ENCODE measurements at places on chromosomes 12 and 14.

- DNase-seq, result no peak
Measured at GRCh38 chr12:118501489-118501888, 125.1 kb downstream of the SUDS3 start.

GRCh38 chr14:59044707-59045106 is 143.8 kb upstream of the DAAM1 start:
- DNase-seq, result no peak

DNA sequence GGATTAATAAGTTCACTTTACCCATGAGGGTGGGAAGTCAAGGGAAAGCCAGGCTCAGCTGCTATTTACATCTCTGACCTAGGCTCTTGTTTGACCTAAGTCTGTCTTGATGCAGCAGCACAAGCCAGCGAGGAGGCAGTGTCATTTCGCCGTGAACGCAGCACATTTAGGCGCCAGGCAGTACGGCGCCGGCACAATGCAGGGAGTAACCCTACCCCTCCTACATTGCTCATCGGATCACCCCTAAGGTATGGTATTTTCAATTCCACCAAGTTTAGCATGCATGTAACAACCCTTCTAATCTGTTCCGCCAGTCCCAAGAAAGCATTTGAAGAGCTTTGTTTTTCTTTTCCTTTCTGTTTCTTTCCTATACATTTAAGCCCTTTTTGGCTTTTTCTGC is 81.2 kb downstream of the PCNX1 start:
- no peak for DNase-seq

DNA sequence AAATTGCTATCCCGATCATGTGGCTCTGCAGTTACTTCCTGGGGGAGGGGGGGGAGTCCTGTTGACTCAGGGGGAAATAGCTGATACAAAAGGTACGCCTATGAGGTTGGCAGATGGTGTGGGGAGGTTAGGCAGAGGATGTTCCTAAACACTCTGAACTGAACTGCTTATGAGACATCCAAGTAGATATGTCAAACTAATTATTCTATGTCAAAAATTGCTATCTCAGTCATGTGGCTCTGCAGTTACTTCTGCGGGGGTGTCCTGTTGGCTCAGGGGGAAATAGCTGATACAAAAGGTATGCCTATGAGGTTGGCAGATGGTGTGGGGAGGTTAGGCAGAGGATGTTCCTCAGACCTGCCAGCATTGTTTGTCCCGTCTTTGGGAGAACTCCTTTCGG is 5.1 kb upstream of the VCPKMT start:
- DNase-seq, result no peak

- DNase-seq, result no peak
Measured at GRCh38 chr12:79422060-79422812, 268.5 kb downstream of the PAWR start.

GRCh38 chr12:9349888-9350885 is 142.0 kb upstream of the PZP start:
- peak; percentile 26 for DNase-seq

DNA sequence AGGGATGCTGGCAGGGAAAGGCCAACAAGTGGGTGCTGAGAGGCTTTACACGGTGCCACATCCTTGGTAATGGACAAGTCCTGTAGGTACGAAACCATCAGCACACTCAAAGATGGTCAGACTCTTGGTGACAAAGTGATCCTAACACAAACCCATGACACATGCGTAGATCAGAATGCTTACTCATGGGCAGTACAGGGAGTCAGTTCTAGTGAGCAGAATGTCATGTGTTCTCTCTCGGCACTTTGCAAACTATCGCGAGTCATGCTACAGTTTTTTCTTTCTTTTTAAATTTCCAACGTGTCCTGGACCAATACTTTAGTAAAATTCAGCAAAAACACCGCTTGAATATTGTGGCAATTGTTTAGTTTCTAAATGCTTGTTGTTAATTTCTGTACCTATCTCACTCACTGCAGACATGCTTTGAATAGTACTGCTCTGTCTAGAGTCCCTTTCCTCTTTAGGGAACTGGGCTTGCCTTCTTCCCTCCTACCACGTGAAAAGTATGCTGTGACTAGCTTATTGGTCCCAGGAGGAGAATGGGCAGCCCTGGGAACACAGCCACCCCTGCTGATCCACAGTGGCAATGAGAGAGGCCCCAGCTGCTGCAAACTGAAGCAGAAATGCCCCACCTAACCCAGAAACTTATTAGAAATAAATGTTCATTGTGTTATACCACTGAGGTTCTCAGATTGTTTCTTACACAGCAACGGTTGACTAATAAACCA is 62.4 kb downstream of the UBR7 start:
- peak; percentile 55 for DNase-seq

DNA sequence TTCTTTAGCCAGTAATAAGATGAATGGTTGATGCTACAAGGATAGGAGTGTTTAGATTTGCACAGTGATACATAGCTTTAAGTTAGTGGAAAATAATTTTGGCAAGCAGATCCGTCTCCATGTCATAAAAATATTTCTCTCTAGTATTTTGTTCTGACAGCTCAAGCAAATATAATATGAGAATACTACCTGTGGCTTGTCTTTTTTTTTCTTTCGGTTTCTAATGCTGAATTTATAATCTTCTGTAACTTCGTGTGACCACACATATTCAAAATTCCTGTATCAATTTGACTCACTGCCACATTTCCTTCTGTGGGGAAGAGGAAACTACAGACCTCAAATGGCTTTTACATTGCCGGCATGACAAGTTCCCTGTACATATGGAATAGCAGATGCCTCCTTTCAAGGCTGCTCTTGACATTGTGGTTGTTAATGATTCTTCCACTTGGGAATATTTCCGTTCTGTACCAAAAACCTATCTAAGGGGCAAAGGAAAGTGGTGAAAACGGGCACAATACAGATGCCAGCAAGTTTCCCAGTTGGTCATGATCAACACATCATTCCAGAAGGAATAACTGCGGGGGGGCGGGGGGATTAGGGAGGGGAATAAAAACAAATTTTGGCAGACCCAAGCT is 103.6 kb upstream of the CCDC91 start:
- DNase-seq, result no peak

DNA sequence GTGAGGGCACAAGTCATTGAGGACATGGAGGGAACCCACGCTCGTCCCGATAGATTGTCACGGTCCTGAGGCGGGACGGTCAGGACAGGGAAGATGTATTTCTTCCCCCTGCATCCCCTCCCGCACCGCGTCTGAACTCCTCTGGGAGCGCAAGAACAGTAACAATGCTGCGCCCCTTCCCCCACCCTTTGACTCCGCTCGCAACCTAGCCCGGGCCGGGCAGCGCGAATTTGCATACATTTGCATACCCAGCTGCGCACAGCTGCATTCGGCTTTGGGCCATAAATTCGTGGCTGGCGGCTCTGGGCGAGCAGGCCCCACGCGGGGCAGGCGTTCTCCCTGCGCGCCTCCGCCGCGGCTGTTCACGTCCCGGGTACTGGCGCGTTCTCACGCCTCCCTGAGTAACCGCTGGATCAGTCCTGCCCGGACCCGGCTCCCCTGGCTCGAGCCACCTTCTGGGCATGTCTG is 29.0 kb upstream of the SMUG1 start:
- no peak for DNase-seq

DNA sequence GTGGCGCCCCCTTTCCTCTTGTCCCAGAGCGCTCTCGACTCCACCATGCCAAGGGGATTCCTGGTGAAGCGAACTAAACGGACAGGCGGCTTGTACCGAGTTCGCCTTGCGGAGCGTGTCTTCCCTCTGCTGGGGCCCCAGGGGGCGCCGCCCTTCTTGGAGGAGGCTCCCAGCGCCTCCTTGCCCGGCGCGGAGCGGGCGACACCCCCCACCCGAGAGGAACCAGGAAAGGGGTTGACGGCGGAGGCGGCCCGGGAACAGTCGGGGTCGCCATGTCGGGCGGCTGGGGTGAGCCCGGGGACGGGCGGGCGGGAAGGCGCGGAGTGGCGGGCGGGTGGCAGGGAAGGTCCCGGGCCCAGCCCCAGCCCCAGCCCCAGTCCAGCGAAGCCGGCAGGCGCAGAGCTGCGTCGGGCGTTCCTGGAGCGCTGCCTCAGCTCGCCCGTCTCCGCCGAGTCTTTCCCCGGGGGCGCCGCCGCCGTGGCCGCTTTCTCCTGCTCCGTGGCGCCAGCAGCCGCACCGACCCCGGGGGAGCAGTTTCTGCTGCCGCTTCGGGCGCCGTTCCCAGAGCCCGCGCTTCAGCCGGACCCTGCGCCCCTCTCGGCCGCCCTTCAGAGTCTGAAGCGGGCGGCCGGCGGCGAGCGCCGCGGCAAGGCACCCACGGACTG is 376 bp downstream of the INSM2 start:
- no peak for DNase-seq

DNA sequence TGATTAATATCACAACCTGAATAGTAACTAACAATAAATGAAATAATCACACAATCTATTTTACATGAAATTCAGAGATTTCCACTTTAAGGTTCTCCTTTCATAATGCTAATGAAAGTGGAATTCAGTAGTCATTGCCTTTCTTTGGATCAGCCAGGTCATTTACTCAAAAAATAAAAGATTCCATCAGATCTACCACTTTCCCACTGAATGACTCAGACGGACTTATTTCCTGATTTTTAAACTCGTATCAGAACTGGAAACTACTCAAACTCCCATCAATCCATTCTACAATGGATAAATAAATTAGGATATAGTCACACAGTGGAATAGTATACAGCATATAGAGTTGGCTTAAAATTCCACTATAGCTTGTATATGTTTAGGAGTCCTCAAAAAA is 237.1 kb downstream of the MED13L start:
- DNase-seq, result no peak

GRCh38 chr12:107895966-107896365 is 121.5 kb downstream of the ASCL4 start:
- DNase-seq, result no peak

- no peak for DNase-seq
Measured at GRCh38 chr14:24335461-24336171, 745 bp upstream of the ADCY4 start.

DNA sequence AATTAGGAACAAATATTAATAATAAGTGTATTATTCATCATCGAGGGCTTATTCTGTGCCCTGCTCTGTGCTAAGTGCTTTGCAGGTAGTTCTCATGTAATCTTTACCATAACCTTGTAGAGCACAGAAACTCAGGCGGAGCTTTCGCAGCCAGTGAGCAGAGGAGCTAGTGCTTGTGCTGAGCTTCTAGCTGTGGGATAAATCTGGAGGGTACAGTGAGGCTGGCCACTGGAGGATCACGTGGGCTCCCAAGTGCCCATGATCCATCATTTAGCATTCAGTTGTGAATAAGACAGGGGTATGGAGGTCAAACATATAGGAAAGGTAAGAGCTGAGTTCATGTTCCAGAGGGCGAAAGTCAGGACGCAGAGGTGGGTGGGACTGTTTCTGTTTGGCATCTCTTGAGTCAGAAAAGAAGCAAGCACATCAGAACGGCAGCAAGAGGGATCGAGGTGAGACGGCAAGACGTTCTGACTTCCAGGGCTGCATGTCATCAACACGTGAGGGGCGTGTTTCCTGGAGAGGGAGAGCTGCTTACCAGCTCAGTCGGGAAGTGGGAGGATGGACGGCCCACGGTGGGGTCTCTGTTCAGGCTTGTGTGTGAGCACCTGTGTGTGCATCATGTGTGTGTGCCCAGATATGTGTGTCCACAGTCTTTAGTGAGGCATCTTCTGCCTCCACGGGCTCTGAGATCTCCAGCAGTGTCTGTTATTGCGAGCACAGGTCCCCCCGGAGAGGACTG is 16.8 kb upstream of the KRT80 start:
- DNase-seq, result no peak

GRCh38 chr14:63578300-63578699 is 35.1 kb upstream of the PPP2R5E start:
- no peak for DNase-seq

GRCh38 chr14:100425429-100425827 is 102.3 kb downstream of the SLC25A47 start:
- DNase-seq, result no peak

DNA sequence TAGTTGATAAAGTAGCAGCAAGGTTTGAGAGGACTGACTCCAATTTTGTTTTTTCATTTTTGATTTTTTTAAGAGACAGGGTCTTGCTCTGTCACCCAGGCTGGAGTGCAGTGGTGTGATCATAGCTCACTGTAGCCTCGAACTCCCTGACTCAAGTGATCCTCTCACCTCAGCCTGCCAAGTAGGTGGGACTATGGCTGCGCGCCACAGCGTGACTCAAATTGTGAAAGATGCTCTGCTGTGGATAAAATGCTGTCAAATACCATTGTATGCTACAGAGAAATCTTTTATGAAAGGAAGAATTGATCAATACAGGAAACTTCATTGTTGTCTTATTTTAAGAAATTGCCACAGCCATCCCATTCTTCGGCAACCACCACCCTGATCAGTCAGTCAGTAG is 48.3 kb downstream of the SCN8A start:
- DNase-seq, result no peak

DNA sequence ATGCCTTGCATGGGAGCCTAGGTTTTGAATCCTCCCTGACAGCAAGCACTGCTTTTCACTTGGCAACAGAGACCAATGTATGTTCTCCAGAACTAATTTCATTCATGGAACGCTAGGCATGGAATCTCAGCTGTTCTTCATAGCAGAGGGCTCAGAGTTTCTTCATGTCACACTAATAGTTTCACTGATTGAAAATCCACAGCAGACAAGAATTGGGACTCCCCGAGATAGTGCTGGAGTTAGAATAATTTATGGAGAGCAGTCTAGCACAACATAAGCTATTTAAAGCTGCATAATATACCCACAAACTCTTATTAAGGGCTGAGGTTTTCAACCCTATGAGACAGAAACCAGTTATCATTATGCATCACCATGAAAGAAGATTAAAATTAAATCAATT is 342.5 kb downstream of the TMEM132D start:
- DNase-seq, result no peak

GRCh38 chr14:94384342-94384741 is 4.1 kb downstream of the SERPINA1 start:
- DNase-seq, result no peak

GRCh38 chr12:86234316-86234855 is 21.8 kb downstream of the MGAT4C start:
- DNase-seq, result no peak

- no peak for DNase-seq
Measured at GRCh38 chr14:65075628-65076325, 26.5 kb downstream of the MAX start.

- DNase-seq, result no peak
Measured at GRCh38 chr14:92698393-92698792, 50.0 kb downstream of the LGMN start.

DNA sequence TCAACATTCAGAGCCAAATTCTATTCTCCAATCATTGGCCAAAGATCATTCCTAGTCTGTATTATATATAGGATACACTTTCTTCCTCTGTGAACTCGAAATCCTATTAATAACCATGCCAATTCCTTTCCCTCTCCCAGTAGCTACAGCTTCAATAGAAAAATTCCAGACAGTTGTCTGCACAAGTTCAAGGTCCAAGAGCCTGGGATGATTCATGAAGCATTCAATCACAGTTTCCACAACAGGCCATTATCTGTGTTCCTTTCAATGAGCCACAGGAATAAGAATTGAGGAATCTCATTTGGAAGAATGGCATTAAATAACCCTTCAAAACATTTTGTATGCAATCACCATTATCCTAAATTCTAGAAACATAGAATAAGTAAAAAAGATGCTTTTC is 437.4 kb downstream of the RMST start:
- no peak for DNase-seq

All from H54 (cell line).